CD4-positive, CD25-positive, alpha-beta regulatory T cell (primary cell): ENCODE measurements at places on chromosomes 11 and 22. TPM values are rescaled to one million over a fixed set of nuclear protein-coding genes. Genes with fewer than 3 reads are reported as not detected.

IFITM10 gene
- total RNA-seq = 2.4 TPM

LIPT2 gene
- total RNA-seq = 6.1 TPM

PISD gene
- total RNA-seq = 41.5 TPM

SLC22A6 gene
- total RNA-seq = not detected

APOC3 gene
- total RNA-seq = not detected

MOV10L1 gene
- total RNA-seq = not detected

PRDM11 gene
- 9.0 TPM for total RNA-seq

TEX54 gene
- not detected for total RNA-seq

LARGE1 gene
- total RNA-seq = not detected

BBOX1 gene
- not detected for total RNA-seq

C11orf87 gene
- not detected for total RNA-seq

P2RX6 gene
- 0.59 TPM for total RNA-seq

RRAS2 gene
- total RNA-seq = 13.9 TPM
